Activated CD4-positive, CD25-positive, alpha-beta regulatory T cell treated with anti-CD3 and anti-CD28 coated beads, Interleukin-2, amount 50 U/mL, for 24 hours (primary cell): ENCODE measurements at places on chromosomes 2 and 18.

DNA sequence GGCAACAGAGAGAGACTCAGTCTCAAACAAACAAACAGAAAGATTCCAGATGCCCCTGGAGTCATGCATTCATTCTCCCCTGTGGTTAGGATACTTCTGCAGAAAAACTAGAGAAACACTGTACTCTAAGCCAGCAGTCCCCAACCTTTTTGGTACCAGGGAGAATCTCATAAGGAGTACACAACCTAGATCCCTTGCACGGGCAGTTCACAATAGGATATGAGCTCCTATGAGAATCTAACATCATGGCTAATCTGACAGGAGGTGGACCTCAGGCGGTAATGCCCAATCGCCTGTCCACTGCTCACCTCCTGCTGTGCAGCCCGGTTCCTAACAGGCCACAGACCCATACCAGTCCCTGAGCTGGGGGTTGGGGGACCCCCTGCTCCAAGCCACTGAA, 18.3 kb downstream of the PSME4 start:
- no peak for ATAC-seq

GRCh38 chr2:20480913-20481312, 34.0 kb downstream of the RHOB start:
- ATAC-seq, result no peak

DNA sequence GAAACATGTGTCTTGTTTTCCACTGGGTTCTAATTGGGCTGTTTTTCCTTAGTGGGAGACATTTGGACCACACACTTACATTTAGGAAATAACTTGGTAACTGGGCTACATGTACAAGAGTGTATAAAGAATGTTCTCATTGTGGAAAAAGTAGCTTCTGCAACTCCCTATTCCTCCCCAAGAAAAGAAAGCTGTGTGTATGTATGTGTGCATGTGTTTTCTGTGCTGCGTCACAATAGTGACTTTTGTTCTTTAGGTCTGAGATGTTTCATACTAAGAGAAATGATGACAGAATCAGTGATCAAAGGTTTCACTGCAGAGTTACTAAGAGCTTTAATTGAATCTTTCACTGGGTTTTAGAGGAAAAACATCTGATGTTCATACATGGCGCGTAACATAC, 82.7 kb downstream of the TANC1 start:
- no peak for ATAC-seq

DNA sequence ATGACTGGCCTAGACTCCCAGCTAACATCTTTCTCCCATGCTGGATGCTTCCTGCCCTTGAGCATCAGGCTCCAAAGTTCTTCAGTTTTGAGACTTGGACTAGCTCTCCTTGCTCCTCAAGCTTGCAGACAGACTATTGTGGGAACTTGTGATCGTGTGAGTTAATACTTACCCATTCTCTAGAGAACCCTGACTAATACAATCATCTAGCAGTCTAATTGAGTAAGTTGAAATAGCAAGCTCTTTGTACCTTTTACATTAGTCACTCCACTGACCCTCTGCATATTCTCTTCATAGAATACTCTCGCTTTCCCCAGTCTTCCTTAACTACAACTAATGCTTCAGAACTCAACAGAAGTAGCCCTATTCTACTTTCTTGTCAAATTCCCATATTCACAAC, 434.6 kb upstream of the NXPH2 start:
- ATAC-seq, result no peak

- no peak for ATAC-seq
Measured at GRCh38 chr2:230578106-230578505, 134.5 kb upstream of the CAB39 start.

DNA sequence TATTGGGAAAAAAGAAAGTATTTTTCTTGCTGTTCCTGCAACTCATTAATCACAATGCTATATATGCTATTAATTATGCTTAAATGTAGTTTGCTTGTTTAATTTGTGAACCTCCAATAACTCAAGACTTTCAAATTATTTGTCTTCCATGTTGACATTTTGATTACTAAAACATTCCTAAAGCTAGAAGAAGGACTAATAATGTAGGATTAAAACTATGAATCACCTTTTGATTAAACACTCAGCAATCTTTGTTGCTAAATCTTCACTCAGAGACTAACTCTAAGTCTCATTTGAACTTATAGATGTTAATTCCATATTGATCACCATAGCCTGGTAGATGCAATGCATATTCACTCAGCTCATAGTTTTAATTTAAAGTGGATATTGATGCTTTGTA, 524.6 kb upstream of the ZEB2 start:
- ATAC-seq, result no peak

- ATAC-seq, result no peak
Measured at GRCh38 chr2:101930019-101930418, 61.7 kb upstream of the IL1R2 start.

DNA sequence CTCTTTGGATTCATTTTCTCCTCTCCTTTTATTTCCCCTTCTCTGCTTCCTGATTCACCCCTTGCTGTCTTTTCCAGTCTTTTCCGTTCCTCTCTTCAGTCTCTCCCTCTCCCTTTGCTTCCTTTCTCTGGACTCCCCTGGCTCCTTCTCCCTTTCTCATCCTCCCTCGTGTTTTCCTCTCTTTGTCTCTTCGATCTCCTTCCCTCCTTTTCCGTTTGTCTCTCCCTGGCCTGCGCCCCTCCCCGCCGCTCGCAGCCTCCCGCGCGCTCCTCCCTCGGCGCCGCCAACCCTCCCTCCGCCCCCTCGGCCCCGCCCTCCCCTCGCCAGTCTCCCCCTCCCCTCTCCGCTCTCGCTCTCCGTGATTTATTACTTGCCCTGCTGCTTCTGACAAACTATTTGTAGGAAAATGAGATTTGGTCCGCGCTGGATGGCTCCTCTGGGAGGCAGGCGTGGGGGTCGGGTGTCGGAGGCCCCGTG, 46.0 kb upstream of the PAX8 start:
- no peak for ATAC-seq

GRCh38 chr18:60981682-60982328, 351.4 kb upstream of the CDH20 start:
- no peak for ATAC-seq

DNA sequence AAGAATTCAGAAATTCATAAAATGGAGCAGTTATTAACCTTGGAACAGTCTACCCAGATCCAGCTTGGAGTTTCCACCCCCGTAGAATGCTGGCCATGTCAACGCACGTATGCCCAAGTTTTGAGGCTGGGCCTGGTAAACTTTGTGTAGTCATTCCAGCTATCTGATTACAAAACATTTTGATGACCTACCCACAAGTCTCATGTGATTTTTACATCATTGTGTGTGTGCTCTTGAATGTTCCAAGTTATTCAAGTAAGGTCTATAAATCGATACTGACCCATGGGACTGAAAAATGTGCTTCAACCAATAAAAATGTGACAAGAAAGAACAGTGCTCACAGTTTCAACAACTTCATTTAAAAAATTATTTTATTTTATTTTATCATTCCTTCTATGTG, 32.5 kb upstream of the ICOS start:
- ATAC-seq, result no peak

DNA sequence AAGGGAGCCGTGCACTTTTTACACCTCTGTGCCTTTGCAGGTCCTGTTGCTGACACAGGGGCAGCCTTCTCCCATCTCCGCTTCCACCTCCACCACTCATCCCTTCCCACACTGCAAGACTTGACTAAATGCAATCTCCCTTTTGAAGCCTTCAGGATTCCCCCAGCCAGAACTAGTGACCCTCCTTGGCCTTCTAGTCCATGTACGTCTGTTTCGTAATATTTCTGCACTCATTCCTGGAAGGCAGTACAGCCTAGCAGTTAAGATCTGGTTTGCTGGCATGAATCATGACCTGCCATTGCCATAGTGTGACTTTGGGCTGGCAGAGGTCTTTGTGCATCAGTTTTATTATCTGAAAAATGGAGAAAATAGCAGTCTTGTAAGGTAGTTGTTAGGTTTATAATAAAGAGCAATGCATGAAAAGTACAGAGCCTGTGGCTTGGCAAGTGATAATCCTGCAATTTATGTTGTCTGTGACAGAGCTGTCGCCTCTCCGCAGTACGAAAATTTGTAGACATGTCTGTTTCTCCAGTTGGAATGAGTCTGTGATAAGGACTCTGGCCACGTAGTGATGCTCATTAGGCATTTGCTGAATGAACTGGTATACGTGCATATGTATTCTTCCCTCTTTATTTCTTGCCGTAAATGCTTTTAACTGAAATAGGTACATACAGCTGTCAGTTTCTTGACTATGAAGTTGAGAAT, 36.7 kb downstream of the NCK2 start:
- ATAC-seq, result no peak

DNA sequence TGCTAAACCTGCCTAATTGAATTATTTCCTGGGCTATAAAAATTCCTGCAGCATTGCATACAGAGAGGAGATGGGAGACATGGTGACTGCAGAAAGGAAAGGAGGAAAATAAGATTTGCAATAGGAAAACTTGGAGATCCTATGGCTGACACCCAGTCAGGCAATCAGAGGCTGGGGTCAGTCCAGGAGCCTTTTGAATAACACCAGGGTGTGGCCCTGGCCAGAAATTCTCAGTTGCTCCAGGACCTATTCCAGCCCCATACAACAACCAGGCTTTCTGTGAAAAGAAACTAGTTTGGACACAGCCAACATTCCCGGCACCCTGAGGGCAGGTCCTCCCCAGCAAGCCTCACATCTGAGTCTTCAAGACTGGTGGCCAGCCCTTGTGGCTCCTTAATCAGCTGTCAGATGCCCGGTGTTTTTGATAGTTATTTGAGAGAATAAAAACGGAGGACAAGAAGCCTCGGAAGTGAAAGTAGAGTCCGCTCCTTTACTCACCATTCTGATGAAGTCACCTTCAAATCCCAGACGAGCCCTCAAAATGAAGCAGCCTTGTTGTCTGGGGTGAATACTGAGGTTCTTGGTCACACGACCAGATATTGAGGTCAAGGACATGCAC, 31.1 kb upstream of the GMCL1 start:
- no peak for ATAC-seq

GRCh38 chr2:188369365-188369764, 77.7 kb downstream of the GULP1 start:
- ATAC-seq, result no peak
